Ascending aorta (tissue), 2 donors: ENCODE measurements at places on chromosomes 2 and 18. TPM values are rescaled to one million over a fixed set of nuclear protein-coding genes. Genes with fewer than 3 reads are reported as not detected.

The GKN1 gene
- 1.9 TPM for total RNA-seq

The MORN2 gene
- not detected for total RNA-seq

The ABHD1 gene
- total RNA-seq: not detected

DNA sequence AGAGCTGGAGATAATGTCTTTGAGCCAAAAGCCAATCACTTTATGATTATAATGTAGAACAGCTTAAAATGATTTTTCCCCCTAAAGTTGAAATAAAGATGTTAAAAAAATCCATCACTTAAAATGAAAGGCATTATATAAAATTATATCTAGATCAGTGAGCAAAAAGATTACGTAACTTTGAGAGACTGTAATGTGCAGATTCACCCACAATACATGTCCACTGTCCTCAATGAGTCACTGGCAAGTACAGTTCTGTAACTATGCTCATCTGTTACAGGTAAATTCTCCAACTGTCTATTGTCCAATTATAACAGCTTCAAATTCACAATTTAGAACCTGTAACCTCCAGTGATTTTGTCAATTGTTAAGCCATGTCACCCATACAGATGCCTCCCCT, 19.0 kb downstream of the FAM161A start:
- no peaks in the 10 kb centered on the region for H3K4me1 ChIP-seq
- no peak for DNase-seq
- peaks cover 8% of the 10 kb centered on the region for H3K36me3 ChIP-seq
- no peak overlapping the region for H3K4me3 ChIP-seq
- H3K27ac ChIP-seq: no peak overlapping the region
- no peaks in the 10 kb centered on the region for H3K27me3 ChIP-seq

DNA sequence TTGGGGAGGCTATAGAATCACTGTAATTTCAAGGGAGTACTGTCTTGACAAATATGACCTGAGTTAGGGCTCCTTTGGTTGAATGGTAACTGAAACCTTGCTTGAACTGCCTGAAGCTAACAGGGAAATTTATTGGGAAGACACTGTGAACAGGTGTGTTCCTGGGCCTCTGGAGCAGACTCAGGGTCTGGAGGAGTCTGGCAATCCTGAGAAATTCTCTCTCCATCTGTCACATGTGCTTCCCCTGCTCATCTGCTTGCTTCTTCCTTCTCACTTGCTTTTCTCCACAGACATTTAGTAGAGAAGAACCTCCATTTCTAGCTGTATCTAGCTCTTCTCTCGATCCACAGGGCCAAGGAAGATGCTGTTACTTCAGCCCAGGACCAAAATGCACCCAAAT, 476.5 kb downstream of the LRP1B start:
- H3K36me3 ChIP-seq: no peaks in the 10 kb centered on the region
- no peaks in the 10 kb centered on the region for H3K4me1 ChIP-seq
- H3K27me3 ChIP-seq: no peaks in the 10 kb centered on the region
- DNase-seq: no peak
- no peak overlapping the region for H3K27ac ChIP-seq

DNA sequence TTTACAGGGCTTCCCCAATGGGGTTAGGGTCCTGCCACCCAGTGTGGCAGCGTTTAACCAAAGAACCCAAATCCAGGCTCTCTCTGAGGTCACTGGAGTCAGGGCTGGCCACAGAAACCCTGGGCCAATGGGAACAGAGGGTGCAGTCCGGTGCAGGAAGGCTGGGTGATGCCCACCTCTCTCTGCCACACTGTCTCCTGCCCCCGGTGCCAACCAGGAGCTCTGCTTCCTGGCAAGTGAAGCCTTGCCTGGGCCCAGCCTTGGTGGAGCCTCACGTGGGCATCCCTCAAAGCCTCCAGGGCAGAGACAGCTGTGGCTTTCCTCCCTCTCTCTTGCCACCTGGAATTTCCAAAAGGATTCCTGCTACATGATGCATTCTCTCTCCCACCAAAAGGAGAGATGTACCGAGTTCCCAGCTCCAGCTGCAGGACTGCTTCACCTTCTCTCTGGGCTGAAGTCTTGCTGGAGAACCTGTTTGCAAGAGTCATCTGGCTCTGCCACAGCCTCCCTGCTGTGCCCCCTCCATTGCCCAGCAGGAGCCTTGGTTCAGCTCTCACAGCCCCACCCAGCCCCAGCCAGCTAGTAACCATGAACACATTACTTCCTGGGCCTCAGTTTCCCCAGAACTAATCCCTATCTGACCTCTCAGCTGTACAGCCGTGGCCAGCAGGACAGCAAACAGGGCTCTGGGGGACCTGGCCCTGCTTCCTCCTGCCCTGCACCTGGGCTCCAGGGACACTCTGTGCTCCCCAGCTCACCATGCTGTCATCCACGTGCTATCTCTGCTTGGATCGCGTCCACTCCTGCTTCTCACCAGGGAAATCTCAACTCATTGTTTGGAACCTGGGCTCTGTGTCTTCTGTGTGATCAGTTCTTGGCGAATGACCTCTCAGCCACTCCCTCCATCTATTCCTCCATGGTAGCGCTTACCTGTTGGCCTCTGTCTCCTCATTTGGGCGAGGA, 43.4 kb downstream of the KCNF1 start:
- no peaks in the 10 kb centered on the region for H3K4me1 ChIP-seq
- no peak overlapping the region for H3K27ac ChIP-seq
- H3K4me3 ChIP-seq: no peak overlapping the region
- DNase-seq: no peak
- H3K36me3 ChIP-seq: no peaks in the 10 kb centered on the region

GRCh38 chr2:19158896-19159295, 199.5 kb downstream of the OSR1 start:
- no peaks in the 10 kb centered on the region for H3K36me3 ChIP-seq
- no peaks in the 10 kb centered on the region for H3K27me3 ChIP-seq
- no peaks in the 10 kb centered on the region for H3K4me1 ChIP-seq

- no peak overlapping the region for H3K27ac ChIP-seq
- H3K4me3 ChIP-seq: no peak overlapping the region
- no peaks in the 10 kb centered on the region for H3K36me3 ChIP-seq
- H3K27me3 ChIP-seq: no peaks in the 10 kb centered on the region
- DNase-seq: no peak
These were observed 353.8 kb downstream of the RND3 start for GRCh38 chr2:150133623-150134022.

- H3K27me3 ChIP-seq: no peaks in the 10 kb centered on the region
- no peak overlapping the region for H3K27ac ChIP-seq
- peaks cover 2% of the 10 kb centered on the region for H3K36me3 ChIP-seq
- no peak for DNase-seq
- H3K4me3 ChIP-seq: no peak overlapping the region
These were observed 70.6 kb downstream of the GDF7 start for GRCh38 chr2:20737505-20737904.

- H3K36me3 ChIP-seq: no peaks in the 10 kb centered on the region
- H3K4me3 ChIP-seq: no peak overlapping the region
- H3K27ac ChIP-seq: no peak overlapping the region
- no peaks in the 10 kb centered on the region for H3K27me3 ChIP-seq
- H3K4me1 ChIP-seq: no peaks in the 10 kb centered on the region
- DNase-seq: no peak
These were observed 32.8 kb downstream of the ZBTB7C start for GRCh38 chr18:48376406-48376805.

DNA sequence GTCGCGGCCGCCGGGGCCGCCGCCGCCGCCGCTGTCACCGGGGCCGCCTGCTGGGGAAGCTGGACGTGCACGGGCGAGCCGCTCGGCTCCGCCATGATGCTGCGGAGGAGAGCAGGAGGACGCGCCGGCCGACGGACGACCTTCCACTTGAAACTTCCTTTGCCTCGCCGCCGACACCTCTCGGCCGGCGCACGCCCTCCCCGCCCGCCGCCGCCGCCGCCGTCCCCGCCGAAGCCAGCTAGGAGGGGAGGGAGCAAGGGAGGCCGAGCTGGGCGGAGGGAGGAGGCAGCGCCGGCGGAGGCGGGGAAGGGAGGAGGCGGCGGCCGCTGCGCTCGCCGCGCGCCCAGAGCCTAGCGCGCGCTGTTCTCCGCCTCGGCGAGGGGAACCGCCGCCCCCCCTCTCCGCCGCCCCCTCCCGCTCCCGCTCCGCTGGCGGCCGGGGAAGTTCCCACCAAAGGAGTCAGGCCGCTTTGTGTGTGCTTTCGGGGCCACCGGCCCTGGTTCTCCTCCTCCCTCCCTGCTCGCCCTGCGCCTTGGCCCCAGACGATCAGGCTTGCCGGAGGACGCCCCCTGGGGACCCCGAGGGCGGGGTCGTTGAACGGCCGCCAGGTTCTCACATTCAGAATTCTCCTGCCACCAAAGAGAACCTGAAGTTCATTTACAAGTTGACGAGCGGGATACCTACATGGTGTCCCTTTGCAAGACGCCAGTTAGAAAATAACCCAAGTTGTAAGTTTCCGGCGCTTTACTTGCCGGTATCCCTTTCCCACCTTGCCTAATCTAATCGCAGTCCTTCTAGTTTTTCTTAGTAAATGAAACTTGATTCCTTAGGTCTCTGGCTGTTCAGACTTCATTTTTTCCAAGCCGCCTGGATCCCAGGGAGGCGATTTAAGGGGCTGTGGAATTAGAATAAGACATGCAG, at the start of gene STK39:
Gene STK39, minus strand, starts transcription at position 255 of the 921 bp plus-strand sequence. Its CDS starts 160 bp downstream, at position 95.
- no peak for DNase-seq
- H3K4me1 ChIP-seq: peaks cover 10% of the 10 kb centered on the region
- no peaks in the 10 kb centered on the region for H3K27me3 ChIP-seq
- H3K36me3 ChIP-seq: no peaks in the 10 kb centered on the region
